ENCODE measurements at places on chromosomes 12 and 14.

GRCh38 chr12:62128175-62128975, 131.8 kb upstream of the USP15 start:
- DNase-seq, result no peak

DNA sequence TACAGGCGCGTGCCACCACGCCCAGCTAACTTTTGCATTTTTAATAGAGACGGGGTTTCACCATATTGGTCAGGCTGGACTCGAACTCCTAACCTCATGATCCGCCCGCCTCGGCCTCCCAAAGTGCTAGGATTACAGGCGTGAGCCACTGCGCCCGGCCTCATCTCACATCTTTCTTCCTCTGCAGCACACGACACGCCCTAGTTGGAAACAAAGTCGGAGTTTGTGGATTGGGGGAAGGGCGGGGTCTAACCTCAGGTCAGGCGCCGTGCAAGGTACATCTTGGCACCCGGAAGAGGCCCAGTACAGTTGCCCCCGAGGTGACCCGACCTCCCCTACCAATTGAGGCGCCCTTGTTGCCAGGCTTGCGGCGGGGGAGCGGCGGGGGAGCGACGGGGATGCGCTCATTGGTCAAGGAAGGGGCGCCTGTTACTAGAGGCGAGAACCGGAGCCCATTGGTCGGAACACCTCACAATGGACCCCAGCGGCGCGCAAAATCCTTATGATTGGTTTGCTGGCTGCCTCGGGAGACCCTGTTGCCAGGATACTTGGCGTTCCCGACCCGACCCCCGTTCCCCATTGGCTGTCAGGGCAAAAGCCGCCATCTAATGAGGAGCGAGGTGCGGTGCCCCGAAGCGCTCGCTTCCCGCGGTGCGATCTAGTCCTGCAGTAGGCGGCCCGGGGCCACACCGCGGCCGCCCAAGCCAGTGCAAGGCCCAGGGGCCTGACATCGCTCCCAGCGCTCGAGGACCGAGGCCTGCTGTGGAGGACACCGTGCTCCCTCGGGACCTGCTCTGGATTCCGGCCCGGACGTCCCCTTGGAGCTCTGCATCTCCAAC, at the start of gene REC8:
Gene REC8, plus strand, starts transcription at position 659 of the 839 bp plus-strand sequence. CDS start 473 bp downstream, outside the sequence.
- no peak for DNase-seq

- DNase-seq, result no peak
Observed at GRCh38 chr12:49555631-49556390, 12.1 kb downstream of the MCRS1 start.

GRCh38 chr12:81274637-81275529, 197.0 kb downstream of the ACSS3 start:
- DNase-seq, result no peak

GRCh38 chr12:15165012-15165659, 56.1 kb downstream of the RERG start:
- no peak for DNase-seq

DNA sequence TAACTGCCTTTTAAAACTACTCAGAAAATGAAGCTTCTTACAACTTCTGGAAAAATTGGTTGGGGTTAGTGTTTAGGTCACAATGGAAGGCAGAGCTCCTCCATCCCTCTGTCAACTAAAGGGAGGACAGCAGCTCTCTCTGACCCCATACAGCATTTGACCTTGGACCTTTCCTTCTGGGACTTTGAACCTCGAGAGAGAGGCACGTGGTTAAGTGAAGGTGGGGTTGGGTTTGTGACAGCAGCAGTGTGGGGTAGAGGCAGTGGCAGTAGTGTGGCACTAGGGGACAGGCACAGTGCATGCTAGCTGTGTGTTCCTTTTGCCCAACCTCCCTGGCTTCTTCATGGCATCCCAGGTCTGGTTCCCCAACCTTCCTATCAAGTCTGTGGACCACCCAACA, 9.4 kb upstream of the C12orf75 start:
- no peak for DNase-seq

DNA sequence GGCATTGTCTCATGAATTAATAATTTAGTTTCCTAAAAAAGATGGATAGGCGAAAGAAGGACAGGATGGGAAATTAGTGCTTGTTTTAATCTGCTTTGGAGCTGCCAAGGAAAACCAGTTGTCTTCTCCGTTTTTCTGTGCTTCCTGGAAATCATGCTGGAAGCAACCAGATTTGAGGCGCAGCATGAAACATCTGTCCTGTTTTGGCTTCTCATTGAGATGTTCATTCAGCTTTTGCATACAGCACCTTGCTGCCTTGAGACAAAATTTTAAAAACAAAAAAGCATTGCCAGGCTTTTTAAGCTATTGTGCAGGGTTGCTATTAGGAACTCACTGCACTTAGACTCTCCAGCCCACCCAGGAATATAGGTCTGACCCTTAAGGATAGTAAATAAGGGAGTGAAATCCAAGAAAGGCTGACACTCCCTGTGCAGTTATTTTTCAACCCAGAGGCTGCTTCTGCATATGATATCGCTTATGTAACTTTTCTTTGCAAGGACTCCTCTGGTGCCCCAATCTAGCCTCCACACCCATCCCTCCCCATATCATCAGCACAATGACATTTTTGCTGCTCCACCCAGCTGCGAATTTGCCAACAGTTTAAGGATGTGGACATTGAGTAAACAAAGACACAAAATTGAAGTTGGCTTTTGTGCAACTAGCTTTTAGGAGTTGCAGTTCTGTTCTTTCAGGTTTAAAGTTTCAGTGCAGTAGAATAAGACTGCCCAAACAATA, 46.9 kb upstream of the MDM1 start:
- no peak for DNase-seq

DNA sequence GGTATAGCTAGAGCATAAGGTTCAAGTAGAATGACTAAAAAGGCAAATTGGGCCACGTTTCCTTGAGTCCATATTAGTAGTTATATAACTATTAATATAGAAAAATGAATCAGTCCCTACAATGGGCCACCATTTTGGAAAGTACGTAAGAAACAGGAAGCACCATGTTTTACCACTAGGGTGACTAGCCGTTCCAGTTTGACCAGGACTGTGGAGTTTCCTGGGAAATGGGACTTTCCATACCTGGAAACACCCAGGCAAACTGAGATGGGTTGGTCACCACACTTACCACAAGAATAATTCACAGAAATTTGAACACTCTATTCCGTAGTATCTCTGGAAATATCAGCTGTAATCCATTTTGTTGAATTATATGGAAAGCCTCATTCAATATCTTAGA, 2.1 kb upstream of the MAGOHB start:
- DNase-seq, result no peak

GRCh38 chr12:53493610-53494391, 5.5 kb downstream of the MAP3K12 start:
- DNase-seq, result no peak

DNA sequence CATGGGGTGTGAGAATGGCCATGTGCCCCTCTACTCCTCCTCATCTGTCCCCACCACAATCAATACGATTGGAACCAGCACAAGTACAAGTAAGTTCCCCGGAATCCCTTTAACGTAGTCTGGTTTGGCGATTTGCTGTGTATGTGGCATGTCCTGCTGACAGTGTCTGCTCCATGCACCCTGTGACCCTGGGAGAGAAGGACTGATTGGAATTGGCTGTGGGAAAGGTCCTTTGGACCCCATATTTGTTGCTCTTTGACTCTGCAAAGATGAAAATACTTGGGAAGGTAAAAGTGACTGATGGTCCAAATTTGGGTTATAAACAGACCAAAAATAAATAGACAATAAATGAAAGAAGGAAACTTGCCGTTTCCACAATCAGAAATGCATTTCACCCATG, 135.6 kb downstream of the SAMD4A start:
- DNase-seq, result no peak
